COR-L47 (cell line): ENCODE measurements at places on chromosomes 5 and 9.

GRCh38 chr5:74717596-74717995, 32.6 kb downstream of the HEXB start:
- DNase-seq = peak; percentile 19

- no peak for DNase-seq
Observed at GRCh38 chr5:178589180-178590140, 733 bp downstream of the COL23A1 start.

- DNase-seq = no peak
Observed at GRCh38 chr5:93883459-93883858, 142.1 kb upstream of the POU5F2 start.

GRCh38 chr9:87259543-87260518, 237.8 kb upstream of the DAPK1 start:
- DNase-seq = no peak

GRCh38 chr5:110506378-110506777, 220.1 kb downstream of the TMEM232 start:
- DNase-seq = no peak

DNA sequence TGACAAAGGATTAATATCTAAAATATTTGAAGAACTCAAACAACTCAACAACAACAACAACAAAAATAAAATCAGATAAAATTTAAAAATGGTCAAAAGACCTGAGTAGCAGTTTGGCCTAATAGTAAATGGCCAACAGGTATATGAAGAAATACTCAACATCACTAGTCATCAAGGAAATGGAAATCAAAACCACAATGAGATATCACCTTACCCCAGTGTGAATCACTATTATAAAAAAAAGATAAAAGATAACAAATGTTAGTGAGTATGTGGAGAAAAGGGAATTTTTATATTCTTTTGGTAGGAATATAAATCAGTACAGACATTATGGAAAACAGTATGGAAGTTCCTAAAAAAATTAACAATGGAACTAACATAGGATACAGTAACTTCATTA, 247.9 kb upstream of the TRPC7 start:
- DNase-seq = no peak

DNA sequence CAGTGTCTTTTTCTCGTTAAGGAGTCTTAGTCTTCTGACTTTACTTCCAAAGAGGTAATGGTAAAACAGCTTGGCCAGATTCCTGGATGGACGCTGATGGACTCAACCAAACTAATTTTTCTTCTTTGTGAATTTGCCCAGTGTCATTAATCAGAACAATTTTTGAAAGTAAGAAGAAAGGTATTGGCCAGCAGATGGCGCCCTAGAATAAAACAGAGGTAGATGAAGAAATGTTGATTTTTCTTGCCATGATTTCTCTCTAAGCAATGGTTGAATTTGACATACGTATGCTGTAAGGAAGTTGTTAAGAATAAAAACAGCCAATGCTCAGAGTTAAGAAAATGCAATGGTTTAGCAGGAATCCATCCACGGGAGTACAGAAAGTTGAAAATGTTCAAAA, 500.0 kb downstream of the DIRAS2 start:
- DNase-seq = peak; percentile 79

GRCh38 chr9:122031776-122032175, 61.3 kb downstream of the TTLL11 start:
- no peak for DNase-seq

GRCh38 chr9:81632599-81632998, 56.7 kb downstream of the TLE1 start:
- no peak for DNase-seq

DNA sequence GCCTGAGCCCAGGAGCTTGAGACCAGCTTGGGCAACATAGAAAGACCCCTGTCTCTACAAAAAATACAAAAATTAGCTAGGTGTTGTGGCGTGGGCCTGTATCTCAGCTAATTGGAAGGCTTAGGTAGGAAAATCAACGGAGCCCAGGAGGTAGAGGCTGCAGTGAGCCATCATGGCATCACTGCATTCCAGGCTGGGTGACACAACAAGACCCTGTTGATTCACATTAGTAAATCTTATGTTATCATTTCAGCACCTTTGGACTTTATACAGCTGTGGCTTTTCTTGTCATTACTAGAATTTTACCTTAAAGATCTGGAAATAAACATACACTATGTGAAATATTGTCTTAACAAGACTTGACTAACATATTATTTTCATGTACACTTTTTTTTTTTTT, 185.0 kb downstream of the ZNF608 start:
- DNase-seq = no peak

DNA sequence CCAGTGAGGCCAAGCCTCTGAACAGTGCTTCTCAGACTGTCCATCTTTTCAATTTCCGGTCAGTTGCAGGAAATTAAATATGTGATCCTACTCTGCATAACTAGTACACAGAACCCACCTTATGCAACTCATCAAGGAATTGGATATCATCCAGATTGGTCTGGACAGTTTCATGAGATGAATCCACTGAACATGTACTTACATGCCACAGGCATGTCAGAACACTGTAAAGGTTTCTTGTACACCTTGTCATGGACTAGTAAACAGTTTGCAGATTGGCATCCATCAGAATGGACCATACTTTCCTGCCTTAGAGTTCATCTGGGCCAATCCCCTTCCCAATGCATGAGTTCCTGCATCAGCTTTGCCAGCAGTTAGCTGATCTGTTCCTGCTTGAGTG, 30.4 kb downstream of the GARNL3 start:
- no peak for DNase-seq

DNA sequence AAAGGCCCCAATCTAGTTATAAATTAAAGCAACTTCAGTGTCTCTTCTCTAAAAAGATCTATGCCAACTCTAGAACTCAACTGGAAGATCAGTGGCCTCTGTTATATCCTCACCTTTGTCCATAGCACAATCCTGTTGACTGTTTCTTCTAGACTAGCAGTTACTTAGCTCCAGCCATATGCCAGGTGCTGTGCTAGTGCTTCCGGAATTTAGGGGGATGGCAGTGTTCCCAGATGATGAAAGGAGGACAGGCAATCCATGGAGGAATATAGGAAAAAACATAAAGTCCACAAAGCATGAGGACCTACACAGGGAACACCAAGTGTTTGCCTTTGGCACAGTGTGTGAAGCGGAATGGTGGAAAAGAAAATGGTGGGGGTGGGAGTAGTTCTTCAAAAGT, 214.3 kb downstream of the MAPKAP1 start:
- no peak for DNase-seq

GRCh38 chr5:124650951-124651662, 95.3 kb downstream of the ZNF608 start:
- DNase-seq = no peak

DNA sequence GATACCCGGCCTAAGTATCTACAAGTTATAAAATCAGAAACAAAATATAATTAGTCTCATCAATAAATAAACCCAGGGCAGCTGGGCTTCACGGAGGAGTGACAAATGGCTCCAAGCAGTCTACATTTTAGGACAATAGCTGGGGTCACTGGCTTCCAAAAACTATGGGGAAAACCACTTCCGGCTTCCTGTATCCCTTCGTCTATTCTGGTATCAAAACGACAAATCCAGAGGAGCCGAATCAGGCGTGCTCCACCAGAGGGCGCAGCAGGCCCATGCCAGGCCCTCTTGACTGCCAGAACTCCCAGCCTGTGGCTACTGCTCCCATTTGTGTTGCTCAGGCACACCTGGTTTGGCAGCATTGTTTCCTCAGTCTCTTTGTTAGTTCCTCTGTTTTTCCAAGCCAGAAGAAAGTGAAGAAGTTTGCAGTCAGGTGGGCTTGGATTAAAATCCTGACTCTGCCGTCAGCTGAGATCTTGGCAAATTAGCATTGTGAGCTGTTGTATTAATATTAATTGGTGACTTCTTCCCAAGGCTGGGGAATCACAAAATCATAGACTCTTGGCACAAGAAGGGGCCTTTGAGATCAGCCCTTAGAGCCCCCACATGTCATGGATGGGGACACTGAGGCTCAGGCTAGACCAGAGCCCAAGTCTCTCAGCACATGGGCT, 11.6 kb upstream of the RAB14 start:
- peak; percentile 84 for DNase-seq

DNA sequence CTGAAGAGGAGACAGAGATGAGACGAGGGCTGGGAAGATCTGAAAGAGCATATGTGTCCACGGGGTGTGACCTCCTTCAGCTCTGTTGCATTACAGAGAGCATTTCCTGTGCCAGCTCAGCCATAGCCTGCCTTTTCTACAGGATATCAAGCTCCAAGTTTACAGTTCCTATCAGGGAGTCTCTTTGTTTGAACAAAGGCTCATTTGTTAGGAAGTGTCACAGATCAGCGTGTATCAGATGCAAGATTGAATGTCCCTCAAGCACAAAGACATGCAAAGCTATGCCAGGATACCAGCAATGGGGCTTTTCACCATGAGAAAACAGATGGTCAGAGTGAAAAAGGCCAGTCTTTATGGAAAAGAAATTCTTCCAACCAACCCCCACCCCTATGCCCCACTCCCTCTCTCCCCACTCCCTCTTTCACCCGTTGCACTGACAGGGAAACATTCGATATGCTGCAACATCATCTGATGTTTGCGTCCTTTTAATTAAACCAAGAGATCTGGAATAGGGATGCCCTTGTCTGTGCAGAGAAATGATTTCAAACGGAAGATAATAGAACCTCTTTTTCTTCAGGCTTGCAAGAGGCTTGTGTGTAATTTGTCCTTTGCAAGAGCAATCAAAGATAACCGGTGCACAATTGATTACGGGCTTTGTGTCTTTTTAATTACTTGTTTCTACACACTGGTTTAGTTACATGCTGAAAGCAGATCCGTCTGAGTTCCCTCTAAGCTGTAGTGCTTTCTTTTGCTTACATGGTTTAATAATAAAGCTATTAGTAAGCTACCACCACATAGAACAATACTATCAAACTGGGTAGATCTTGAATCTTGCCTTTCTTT, 263.1 kb upstream of the RGMB start:
- peak; percentile 44 for DNase-seq

- DNase-seq = no peak
Observed at GRCh38 chr5:82738681-82739269, 338.4 kb downstream of the TMEM167A start.

DNA sequence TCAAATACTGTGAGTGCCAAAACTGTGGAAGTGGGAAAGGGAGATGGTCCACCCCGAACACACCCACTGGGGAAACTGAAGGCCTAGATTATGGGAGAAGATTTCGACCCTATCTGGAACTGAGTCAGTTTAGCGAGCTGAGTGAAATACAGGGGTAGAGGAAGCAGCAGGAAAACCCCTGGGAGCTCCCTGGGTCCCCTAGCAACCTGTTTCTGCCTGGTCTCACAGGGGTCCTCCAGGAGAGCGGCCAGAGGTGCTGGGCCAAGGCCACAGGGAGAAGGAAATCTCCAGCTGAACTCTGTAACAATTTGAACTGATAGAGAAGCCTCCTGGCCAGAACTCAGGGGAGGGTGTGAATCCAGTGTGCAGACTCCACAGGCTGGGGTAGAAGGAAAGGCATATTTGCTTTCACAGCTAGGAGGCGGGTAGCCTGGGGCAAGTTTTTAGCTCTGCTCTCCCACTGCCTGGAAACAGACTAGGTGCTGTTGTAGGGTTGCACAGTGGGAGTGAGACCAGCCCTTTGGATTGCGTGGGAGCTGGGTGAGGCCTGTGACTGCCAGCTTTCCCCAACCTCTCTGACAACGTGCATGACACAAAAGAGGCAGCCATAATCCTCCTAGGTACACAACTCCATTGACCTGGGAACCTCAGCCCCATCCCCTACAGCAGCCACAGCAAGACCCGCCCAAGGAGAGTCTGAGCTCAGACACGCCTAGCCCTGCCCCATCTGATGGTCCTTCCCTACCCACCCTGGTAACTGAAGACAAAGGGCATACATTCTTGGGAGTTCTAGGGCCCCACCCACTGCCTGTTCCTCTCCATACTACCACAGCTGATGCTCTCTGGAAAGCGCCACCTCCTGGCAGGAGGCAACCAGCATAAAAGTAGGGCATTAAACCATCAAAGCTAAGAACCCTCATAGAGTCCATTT, 78.8 kb upstream of the GPBP1 start:
- DNase-seq = no peak

- DNase-seq = no peak
Observed at GRCh38 chr5:93746406-93747056, 5.1 kb upstream of the POU5F2 start.

DNA sequence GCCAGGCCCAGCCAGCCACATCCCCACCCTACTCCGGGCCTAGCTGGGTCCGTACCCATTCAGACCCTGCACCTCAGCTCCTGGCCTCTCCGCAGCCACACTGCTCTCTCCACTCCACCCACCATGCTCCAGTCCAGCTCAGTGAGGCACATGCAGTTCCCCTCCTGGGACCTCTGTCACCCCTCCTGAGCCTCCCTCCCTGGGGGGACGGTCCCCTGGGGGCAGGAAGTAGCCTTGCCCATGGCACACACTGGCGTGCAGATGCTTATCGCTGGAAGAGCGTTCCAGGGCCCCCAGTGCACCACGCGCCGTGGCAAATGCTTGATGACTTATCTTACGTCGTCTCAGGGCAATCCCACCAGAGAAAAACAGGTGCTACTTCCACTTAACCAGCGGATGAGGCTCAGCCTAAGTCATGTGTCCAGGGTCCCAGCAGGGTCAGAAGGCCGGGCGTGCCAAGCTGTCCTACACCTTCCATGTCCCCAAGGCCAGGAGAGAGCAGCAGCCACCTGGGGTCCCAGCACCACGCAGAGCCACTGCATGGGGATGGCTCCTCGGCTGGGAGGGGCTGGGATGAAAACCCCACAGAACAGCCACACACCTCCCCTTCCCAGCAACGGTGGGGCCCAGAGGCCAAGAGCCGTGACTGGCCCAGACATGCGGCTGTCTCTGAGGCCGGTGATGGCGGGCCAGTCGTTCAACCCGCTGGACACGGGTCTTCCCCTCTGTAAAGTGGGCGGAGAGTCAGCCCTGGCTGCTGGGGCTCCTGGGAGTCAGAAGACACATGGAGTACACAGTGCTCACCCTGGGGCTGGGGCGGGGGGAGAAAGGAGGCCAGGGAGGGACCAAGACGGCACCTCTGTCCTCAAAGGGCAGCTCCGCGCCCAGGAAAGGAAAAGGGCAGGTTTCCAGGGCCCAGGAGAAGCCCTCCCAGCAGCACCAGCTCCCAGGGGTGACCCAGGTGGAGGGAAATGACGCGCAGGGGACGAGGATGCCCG, 2.6 kb upstream of the CCDC187 start:
- no peak for DNase-seq

- DNase-seq = no peak
Observed at GRCh38 chr5:619444-619843, 7.3 kb downstream of the CEP72 start.

DNA sequence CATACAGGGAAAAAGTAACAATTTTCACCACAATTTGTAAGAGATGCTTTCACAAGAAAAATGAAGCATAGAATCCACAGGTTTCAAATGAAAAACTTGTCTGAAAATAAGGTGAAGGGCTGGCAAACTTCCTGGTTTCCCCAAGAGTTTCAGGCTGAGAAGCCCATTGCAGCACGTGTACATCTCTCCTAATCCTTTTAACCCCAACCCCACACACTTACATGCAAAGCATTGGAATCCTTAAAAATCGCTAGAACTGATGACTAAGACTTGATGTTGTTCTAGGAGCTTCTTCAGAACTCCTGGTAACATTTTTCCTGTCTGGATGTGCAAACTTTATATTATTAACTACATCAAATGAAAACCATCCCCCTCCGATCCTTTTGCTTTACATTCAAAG, 317.8 kb upstream of the RGMB start:
- no peak for DNase-seq

- no peak for DNase-seq
Observed at GRCh38 chr9:133132174-133132573, 11.1 kb upstream of the RALGDS start.
